ENCODE measurements at places on chromosomes 7 and 10.

DNA sequence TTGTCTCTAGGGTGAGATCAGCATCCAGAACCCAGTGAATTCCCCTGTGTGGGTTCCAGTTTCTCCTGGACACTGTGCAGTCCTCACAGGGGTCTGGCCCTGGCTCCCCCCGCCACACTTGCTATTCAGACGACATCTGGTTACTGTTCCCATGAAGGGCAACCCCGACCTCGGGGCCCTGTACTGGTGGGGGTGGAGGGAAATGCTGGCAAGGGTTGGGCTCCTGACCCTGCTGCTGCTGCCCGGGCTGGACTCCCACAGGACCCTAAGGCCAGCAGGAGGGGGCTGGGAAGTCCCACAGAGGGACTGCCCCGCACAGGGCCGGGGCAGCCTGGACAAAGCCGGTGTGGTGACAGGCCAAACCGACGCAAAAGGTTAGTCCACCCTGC is 768 bp upstream of the CPA1 start:
- DNase-seq = no peak

DNA sequence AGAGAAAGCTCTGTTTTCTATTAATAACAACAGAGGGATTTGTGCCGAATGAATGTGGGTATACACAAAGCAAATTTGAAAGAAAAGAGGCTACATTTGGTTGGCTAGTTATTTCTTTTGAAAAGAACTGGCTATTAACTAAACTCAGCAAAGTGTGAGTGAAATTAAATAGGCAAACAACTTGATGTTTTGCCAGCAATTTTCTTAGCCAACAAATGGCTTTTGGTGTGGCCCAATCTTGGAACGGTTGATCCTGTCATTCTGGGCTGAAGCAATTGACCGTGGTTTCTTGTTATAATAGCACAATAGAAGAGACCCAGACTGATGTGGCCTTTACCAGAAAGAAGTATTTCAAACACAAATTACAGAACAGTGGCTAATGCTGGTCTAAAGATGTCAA is 898.6 kb downstream of the KCNMA1 start:
- no peak for DNase-seq

GRCh38 chr7:5661942-5662341 is 119.5 kb downstream of the RNF216 start:
- no peak for DNase-seq

DNA sequence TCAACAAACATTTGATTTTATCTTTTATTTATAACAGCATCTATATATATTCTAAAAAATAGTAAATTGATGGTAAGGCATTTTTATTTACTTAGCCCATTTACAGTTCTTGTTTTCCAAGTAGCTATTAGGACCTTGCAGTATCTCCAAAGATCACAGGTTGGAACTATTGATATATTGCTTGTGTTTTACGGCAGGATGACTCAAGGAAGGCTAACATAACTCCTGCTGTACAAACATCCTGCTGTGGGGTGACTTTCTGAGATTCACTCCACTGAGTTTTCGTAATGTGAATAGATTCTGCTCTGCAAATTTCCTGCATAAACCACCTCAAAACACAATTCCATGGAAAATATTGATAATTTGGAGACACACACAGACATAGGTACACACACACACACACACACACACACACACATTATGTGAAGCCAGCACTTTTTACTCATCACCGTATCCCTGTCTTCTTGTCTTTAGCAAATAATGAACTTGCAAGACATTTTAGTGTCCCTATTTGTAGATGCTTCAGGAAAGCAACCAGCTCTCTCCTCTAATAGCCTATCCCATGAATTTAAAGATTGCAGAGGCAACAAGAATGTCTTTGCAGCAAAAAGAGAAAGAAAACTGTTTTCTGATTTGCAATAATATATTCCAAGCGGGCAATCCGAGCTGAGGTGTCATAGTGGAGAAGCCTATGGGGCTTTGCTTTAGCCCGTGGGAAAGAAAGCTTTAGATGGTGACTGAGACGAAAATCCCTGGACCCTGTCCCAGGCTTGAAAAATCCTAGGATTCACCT is 722 bp downstream of the AGR2 start:
- no peak for DNase-seq

DNA sequence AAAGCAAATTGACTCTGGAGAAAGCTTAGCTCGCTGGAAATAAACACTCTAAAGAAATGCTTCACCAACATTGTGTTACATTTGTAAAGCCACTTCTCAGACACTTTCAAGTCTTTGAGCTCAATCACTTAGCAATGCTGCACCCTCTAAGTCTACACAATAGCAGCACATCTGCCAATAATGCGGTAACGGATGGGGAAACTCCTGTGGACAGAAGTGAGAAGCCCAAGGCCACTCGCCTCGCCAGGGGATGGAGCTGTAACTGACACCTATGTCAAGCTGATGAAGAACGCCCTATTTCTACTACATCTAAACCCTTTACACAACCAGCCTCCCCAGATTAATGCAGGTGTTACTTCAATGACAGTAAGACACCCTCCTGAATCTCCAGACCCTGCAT is 167.7 kb downstream of the SFMBT2 start:
- DNase-seq = no peak

DNA sequence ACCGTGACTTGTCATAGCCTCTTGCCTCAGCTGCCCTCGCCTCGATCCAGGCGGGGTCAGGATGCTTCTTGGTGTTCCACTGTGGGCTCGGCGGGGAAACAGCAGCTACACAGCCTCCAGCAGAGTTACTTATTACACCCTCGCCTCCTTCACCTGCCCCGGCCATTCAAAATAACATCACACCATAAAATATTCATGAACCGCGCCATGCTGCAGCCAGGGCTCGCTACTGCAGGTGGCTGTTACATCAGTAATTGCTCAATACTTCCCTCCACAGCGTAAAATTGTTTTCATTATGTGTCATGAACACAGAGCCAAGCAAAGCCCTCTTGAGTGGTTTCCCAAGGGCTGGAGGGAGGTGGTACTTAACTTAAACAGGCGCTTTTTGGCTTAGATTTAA is 241.5 kb upstream of the SP8 start:
- DNase-seq = no peak

DNA sequence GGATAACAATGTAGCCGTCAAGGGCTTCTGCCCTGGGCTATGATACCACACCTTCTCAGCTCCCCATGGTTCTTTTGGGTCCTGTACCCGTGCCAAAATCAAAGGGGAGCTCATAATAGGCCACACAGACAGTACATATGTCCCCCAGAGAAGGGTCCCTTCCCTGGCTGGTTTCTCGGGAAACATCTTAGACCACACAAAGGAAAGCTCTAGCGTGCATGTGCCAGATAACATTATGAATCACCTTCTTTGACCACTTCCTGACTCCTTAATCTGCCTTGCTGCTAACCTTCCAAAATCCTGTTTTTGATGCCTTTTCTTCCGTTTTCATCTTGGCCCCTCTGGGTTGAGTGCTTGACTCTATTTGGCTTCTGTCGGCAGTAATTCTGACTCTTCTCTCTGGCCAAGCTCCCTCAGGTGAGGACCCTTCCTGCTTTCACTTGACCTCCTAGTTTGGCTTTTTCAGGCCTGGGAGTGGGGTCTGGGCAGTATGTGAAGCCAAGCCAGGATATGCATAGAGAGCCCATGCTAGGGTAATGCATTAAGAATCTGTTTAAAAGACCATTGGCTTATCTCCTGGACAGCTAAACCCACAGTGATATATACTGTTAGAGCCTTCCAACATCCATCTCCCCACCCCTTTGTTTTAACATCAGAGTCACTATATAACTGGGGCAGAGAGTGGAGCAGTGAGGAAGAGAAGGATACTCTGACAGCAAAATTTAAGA is 84.8 kb downstream of the ANLN start:
- no peak for DNase-seq

- DNase-seq = no peak
Observed at GRCh38 chr10:111989136-111989911, 194.2 kb downstream of the GPAM start.

DNA sequence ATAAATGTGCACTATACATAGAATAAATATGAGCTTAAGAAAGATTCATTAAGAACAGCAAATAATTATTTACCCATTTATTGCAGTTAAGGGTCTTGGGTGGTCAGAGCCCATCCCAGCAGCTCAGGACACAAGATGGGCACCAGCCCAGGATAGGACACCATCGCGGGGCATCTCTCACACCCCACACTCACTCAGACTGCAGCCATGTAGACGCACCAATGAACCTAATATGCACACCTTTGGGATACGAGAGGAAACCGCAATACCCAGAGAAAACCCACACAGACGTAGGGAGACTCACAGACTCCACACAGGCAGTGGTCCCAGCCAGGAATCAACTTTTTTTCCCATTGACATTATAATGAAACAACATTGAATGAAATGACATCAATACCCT is 36.0 kb downstream of the CARD11 start:
- no peak for DNase-seq

DNA sequence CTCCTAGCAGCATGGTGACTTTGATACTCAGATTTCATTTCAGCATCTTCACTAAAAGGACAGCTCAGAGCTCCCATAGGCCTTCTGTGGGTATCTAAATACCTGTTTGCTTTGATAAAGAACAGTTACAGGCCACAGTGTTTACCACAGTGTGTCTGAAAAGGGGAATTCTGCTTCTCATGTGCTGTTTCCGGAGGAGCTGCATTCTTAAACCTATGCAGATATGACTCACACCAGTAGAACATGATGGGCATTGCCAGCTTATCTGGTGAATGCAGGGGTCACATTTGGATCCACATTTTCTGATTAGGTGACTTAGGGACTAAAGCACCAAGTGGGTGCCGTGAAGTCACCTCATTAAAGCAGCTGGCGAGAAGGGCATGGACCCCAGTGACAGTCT is 52.6 kb downstream of the TRRAP start:
- no peak for DNase-seq

DNA sequence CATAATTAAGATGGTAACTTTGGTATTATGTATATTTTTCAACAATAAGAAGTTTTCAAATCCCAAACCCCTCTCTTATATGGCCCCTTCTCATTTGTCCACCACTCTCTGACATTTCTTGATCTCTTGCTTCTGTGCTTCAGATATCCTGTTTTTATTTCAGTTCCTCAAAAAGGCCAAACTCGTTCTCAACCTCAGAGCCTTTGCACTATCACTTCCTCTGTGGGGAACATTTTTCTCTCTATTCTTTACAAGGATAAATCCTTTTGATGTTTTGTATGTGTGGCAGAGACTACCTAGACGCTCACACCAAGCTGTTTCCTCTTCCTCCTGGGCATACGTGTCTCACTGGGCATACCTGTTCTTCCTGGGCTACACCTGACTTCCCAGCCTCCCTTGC is 54.2 kb upstream of the FRMD4A start:
- DNase-seq = no peak

DNA sequence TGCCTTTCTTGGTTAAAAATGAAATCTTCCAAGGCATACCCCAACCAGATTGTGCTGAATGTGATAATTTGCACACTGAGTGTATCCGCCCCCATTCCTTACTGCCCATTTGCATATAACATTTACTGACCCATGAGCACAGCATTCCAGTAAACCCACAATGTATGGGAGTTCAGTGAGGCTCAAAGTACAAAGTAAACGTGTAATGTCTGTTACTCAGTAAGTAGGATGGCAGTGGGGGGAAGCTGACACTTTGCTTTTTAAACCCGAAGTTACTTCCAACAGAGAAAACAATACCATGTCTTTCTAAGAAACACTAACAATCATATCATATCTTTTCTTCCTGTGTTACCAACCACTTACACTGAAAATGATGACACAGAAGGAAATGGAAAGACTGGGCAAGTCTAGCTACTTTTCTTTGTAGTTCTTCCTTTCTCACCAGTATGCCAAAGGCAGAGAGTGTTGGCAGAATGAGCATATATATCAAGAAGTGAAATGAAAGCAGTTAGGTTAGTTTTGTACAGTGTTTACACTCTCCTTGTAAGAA is 27.1 kb upstream of the SOSTDC1 start:
- DNase-seq = no peak

- no peak for DNase-seq
Observed at GRCh38 chr10:73997461-73997786, 492 bp upstream of the VCL start.

DNA sequence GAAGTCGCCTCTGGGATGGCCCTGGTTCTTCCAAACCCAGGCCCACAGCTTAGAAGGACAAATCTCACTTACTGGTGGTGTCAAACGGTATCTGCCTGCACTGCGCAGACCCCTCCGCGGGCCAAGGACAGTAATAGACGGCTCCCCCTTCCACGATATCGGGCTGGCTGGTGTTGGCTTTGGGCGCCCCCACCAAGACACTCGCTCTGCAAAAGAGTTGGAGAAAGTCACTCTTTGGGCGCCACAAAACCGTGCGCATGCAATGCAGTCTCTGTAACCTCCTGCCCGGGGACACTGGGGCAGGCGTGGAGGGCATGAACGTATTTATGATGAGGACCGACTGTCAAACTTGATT is 1.1 kb downstream of the ITGA8 start:
- no peak for DNase-seq

DNA sequence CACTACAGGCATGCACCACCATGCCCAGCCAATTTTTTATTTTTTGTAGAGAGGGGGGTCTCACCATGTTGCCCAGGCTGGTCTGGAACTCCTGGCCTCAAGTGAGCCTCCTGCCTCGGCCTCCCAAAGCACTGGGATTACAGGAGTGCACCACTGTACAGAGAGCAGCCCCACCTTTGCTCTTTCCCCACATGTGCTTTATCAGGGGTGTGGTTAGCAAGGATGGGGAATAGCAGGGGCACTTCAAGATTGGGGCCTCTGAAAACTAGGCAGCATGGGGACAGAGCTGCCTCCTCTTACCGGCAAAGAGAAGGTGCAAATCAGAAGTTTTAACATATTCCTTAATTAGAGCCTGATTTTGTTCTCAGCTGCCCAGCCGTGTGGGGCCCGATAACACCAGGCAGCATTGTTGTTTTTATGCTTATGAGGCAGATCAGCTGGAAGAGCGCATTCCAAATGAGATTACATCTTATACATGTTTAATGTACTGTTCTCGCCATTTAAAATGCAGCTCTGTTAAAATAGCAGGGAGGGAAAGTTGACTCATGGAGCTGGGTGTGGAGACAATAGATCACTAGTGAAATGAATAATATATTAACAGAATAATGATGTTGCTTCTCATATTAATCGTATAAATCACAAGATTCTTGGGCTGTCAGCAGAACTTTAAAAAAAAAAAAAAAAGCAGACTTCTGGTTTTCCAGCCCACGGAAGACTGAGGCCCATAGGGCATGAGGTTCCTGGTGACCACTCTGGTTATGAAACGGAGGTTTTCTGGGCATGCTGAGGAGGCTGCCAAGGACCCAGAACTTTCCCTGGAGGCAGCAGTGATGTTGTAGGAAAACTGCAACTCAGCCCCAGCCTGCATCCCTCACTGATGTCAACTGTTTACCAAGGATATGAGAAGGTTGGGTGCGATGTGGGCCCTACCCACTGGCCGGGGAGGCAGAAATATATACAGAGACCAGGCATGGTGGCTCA is 62.5 kb downstream of the TMEM130 start:
- DNase-seq = no peak

DNA sequence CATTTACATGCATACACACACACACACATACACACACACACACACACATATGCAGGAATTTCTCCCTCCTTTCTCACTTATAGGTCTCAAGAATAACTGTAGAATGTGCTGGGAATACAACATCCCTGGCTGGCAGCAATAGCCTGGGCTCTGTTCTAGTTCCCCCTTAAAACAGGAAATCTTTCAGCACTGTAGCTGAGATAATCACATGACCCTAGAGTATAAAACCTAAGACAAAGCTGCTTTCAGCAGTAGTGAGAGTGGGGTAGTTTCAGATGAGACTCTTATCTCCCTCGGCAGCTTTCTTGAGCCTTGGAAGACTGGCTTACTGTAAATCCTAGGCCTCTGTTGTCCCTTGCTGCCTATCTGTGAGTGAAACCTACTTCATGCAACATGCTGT is 137.4 kb upstream of the AKR1E2 start:
- no peak for DNase-seq
